Ascending aorta (tissue), 2 donors: ENCODE measurements at places on chromosomes 3 and 15. TPM values are rescaled to one million over a fixed set of nuclear protein-coding genes. Genes with fewer than 3 reads are reported as not detected.
A peak's percentile ranks its signal among the peaks of the same experiment; 100 is the strongest.

Gene UQCRC1
- 193 TPM for total RNA-seq

Gene PLXNB1
- 160 TPM for total RNA-seq

Gene FAM107A
- total RNA-seq = 93.4 TPM

Gene MAGI1
- total RNA-seq = 28.4 TPM

Gene KCNMB2
- not detected for total RNA-seq

Gene TBC1D21
- not detected for total RNA-seq

DNA sequence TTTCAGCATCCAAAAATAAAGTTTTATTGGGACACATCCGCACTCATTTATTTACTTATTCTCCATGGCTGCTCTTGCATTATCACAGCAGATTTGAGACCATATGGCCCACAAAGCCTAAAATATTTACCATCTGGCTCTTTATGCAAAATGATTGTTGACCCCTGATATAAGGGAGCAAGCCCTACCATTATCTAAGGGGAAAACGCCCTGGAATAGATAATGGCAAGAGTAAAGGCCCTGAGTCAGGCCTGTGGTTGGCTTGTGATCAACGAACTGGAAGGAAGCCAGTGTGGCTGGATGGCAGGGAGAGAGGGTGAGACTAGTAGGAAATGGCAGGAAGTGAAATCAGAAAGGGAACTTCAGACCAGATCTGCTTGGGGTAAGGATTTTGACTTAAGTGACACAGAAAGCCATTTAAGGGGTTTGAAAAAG, 24.6 kb upstream of the DMXL2 start:
- no peaks in the 10 kb centered on the region for H3K27me3 ChIP-seq
- DNase-seq = peak; percentile 17
- no peak overlapping the region for H3K27ac ChIP-seq
- no peaks in the 10 kb centered on the region for H3K4me1 ChIP-seq
- no peak overlapping the region for H3K4me3 ChIP-seq

DNA sequence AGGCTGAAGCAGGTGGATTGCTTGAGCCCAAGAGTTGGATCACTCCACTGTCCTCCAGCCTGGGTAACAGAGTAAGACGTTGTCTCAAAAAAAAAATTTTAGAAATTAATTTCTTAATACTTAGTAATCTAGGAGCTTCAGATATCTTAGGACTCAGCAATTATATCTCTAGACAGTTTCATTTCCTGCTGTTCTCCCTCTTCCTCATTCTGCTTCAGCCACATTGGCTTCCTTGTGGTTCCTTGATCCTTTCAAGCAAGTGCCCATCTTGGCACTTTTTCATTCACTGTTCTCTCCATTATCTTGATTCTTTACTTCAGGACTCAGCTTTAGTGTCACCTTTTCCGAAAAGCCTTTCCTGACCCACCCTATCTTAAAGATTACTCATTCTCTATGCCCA, 22.5 kb downstream of the TMEM202 start:
- no peaks in the 10 kb centered on the region for H3K36me3 ChIP-seq
- H3K27me3 ChIP-seq = no peaks in the 10 kb centered on the region
- no peaks in the 10 kb centered on the region for H3K4me1 ChIP-seq
- H3K27ac ChIP-seq = no peak overlapping the region
- DNase-seq = no peak
- no peak overlapping the region for H3K4me3 ChIP-seq

DNA sequence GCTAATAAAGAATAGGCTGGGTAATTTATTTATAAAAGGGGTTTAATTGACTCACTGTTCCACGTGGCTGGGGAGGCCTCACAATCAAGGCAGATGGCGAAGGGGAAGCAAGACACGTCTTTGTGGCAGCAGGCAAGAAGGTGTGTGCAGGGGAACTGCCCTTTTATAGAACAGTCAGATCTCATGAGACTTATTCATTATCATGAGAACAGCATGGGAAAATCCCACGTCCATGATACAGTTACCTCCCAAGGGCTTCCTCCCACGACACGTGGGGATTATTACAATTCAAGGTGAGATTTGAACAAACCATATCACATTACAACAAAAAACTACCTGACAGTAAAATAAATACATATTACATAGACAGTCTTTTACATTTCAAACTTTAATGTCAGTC, 414.9 kb downstream of the NAALADL2 start:
- H3K4me3 ChIP-seq = no peak overlapping the region
- no peaks in the 10 kb centered on the region for H3K36me3 ChIP-seq
- DNase-seq = no peak

GRCh38 chr3:45017821-45018220, 8.3 kb upstream of the CLEC3B start:
- H3K4me3 ChIP-seq = no peak overlapping the region
- no peaks in the 10 kb centered on the region for H3K27me3 ChIP-seq
- H3K27ac ChIP-seq = no peak overlapping the region
- H3K36me3 ChIP-seq = no peaks in the 10 kb centered on the region

DNA sequence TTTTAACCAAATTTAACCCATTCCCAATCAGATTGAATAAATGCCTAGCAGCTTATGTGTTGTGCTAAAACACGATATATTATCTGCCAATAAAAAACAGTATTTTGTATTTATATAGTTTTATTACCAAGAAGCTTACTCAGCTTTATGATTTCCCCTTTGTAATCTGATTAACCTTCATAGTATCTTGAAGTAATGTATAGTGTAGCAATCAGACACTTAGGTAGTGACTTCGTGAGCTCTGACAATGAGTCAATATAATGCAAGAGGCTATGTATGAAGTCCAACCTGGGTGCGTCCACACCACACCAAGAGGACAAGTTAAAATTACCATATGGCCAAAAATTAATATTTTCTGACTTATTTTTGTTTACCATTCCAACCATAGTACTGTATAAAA, 2.1 kb upstream of the CNBP start:
- H3K4me1 ChIP-seq = peaks cover 9% of the 10 kb centered on the region
- no peak overlapping the region for H3K27ac ChIP-seq
- H3K4me3 ChIP-seq = no peak overlapping the region
- peaks cover 5% of the 10 kb centered on the region for H3K36me3 ChIP-seq
- DNase-seq = no peak
- no peaks in the 10 kb centered on the region for H3K27me3 ChIP-seq

DNA sequence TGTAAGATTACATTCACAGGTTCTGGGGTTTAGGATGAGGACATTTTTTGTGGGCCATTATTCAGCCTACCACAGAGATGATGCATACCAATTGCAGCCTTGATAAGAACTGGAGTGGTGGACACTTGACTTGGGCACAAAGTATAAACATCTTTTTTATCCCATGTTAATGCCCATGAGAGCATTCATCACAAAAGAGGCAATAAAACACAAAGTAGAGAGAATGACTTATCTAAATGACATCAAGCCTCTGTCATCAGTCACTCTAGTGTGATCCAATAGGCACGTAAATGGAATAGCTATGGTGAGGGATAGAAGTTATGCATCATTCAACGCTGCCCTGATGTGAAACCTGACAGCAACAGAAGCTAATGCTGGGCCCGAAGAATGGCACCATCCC, 25.8 kb downstream of the VEPH1 start:
- no peaks in the 10 kb centered on the region for H3K27me3 ChIP-seq
- H3K4me1 ChIP-seq = no peaks in the 10 kb centered on the region
- H3K27ac ChIP-seq = no peak overlapping the region
- no peak for DNase-seq
- H3K4me3 ChIP-seq = no peak overlapping the region

DNA sequence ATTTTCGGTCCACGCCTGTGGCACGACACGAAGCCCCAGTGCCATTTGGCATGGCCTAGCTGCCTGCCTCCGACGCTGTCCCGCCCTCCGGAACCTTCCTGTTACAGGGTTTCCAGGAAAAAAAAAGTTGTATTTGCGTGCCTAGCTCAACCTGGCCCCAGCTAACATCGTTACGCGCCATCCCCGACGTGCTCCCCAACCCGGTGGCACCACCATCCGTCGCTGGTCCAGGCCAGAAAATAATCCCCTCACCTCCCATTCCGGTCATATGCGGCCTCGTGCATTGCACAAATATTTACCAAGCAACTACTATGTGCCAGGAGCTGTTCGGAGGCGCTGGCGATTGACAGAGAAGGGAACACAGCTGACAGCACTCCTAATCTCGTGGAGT, 1.4 kb upstream of the CYP1A1 start:
- H3K27ac ChIP-seq = no peak overlapping the region
- H3K36me3 ChIP-seq = no peaks in the 10 kb centered on the region
- H3K4me1 ChIP-seq = peaks cover 4% of the 10 kb centered on the region
- no peak for DNase-seq

DNA sequence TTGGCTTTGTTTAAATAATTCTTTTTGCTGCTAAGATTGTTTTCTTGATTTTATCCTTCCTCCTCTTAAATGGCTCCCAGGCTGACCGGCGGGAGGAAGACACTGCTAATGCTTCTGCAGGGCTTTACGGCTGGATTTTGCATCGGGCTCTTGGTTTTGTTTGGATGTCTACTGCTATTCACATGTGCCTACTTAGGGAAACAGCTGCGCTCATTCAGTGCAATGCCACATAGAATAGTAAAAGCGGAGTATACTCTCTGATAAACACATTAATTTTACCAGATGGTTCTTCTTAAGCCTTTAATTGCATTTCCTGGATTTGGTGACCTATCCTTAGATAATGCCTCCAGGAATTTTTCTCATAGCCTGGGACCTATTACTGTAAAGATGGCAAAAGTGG, 146.6 kb downstream of the THSD4 start:
- H3K4me3 ChIP-seq = no peak overlapping the region
- H3K27ac ChIP-seq = no peak overlapping the region
- H3K4me1 ChIP-seq = no peaks in the 10 kb centered on the region
- no peak for DNase-seq
- no peaks in the 10 kb centered on the region for H3K27me3 ChIP-seq

DNA sequence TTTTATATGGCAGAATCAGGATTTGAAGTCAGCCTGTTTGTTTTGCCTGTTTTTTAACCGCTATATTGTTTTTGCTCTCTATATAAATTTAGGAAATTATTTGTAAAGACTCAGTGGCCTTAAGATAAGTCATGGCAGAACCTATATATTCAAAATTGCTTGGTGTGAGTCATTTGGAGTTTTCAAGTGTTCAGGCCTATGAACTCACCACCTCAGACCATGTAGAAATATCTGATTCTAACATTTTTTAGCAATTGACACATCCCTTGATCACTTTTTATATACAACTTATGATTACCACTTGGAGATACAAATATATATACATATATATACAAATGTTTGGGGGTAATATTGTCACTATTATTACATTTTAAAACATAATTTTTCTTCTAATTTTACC, 95.7 kb downstream of the VGLL3 start:
- H3K36me3 ChIP-seq = no peaks in the 10 kb centered on the region
- no peaks in the 10 kb centered on the region for H3K27me3 ChIP-seq
- no peak for DNase-seq
- H3K4me1 ChIP-seq = no peaks in the 10 kb centered on the region
- no peak overlapping the region for H3K4me3 ChIP-seq
- no peak overlapping the region for H3K27ac ChIP-seq

GRCh38 chr3:12473511-12473910, 10.8 kb upstream of the TSEN2 start:
- no peaks in the 10 kb centered on the region for H3K4me1 ChIP-seq
- no peak overlapping the region for H3K27ac ChIP-seq
- no peak overlapping the region for H3K4me3 ChIP-seq

DNA sequence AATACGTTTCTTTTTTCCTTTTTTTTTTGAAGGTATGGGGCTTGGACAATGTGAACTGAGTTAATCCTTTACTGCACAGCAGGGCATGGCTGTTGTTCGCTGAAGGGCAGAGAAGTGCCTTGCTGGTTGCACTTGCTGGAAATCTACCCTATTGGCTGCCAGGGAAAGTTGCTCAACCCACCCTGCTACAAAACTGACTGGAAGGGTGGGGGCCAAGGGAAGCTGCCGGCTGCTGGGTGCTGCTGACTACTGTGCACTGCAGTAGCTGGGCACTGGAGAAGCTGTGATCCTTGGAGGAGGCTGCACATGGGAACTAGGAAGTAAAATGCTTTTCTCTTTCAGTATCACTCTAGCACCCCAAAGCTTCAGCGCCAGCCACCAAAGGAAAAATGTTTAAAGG, 70.5 kb downstream of the ETV5 start:
- no peaks in the 10 kb centered on the region for H3K36me3 ChIP-seq
- H3K27me3 ChIP-seq = no peaks in the 10 kb centered on the region
- no peak overlapping the region for H3K4me3 ChIP-seq
- no peak for DNase-seq
- H3K4me1 ChIP-seq = no peaks in the 10 kb centered on the region

DNA sequence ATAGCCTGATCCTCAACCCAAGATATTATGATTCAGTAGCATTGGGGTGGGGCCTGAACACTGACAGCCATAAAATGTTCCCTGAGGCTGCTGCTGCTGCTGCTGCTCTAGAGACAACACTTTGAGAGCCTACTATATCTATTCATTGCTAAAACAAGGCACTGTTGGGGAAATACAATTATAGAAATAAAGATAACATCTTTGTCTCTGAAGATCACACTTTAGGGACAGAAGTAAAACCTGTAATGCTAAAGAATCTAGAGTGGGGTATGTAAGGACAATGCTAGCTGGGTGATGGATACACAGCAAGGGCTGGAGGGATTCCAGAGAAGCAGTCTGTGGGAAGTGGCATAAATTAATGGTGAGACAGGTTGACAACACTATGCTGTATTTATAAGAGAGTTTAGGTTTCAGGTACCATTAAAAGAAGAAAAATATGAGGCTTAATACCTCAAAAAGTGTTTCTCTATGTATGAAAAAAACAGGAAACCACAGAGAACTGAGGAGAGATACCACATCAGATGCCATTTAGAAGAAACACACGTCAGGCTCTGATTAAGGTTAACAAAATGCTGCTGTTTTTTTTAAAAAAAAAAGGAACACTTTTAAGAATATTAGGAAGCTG, 115.9 kb downstream of the CBLB start:
- no peaks in the 10 kb centered on the region for H3K36me3 ChIP-seq
- peaks cover 6% of the 10 kb centered on the region for H3K4me1 ChIP-seq
- H3K27me3 ChIP-seq = no peaks in the 10 kb centered on the region
- no peak for DNase-seq
- H3K4me3 ChIP-seq = no peak overlapping the region

DNA sequence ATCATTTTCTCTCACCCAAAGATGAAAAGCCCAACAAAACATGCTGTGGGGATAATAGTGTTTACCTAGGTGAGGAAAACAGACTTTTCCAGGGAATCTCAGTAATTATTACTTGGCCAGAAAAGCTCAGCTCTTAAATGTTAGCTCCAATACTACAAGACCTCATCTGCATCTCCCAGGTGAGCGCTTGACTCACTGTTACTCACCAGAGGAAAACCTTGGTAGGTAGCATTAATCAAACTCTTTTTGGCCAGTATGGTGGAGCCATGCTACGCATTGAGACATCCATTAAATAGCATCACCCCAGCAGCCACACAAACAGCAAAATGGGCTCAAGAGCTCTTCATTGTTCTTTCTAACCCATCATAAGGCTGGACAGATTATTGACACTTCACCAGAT, 99.0 kb downstream of the TIGIT start:
- H3K27ac ChIP-seq = no peak overlapping the region
- no peaks in the 10 kb centered on the region for H3K4me1 ChIP-seq
- H3K27me3 ChIP-seq = no peaks in the 10 kb centered on the region
- DNase-seq = no peak
